ENCODE measurements at places on chromosomes 1 and 21.
A peak's percentile ranks its signal among the peaks of the same experiment; 100 is the strongest.

- ATAC-seq = no peak
Observed at GRCh38 chr1:5974631-5975030, 17.6 kb downstream of the NPHP4 start.

DNA sequence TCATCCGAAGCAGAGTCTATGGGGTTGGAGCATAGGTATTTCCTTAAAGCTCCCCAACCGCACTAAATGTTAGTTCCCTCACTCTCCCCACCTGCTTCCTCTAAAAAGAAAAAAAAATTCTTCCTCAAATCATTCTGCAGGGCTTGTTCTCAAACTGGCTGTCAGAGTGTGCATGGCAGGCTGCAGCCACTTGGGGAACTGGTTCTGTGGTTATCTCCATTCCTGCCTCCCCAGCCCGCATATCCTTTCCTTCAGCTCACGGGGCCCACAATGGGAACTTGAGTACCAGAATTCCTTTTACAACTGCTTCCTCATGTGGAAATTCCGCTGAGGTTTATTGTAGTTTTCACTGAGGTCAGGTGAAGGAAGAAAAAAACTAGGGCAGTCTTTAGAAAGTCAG lies 159.2 kb downstream of the PIGK start:
- no peak for ATAC-seq

DNA sequence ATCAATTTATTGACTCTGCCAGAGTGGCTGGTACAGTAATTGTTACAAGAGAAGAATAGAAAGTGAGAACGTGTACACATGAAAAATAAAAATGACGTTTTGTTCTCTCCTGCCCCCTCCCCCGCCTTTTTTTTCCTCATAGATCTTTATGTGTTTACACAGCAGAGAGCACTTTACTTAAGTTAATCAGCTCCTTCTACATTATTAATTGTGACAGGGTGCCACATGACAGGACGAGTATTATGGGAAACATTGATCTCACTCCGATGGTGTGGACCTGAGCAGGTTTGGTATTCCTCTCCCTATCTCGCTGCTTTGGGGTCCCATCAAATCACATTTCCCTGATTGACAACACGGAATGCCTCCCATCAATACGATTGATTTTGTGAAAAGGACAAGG lies 285.7 kb downstream of the TM2D1 start:
- ATAC-seq = no peak

GRCh38 chr1:8937701-8938100 lies 8.0 kb upstream of the CA6 start:
- no peak for ATAC-seq

- ATAC-seq = no peak
Observed at GRCh38 chr1:54355931-54356679, 50.1 kb downstream of the SSBP3 start.

DNA sequence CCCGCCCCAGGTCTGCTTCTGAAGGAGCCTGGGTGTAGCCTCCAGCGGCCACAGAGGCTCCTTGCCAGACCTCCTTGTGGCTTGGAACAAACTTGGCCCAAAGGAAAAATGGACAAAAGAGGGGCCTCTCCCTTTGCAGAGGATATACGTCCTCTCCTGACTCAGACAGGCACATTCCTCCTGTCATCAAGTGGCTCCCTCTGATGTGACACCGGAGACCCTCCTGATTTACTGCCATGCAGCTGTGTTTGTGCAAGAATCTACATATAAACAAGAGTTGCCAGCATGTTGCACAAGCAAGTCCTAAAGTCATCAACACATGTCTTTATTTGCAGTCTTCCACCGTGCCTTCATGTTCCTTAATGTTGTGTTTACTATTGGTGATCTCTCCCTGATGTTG lies 54.1 kb upstream of the F3 start:
- ATAC-seq = no peak

DNA sequence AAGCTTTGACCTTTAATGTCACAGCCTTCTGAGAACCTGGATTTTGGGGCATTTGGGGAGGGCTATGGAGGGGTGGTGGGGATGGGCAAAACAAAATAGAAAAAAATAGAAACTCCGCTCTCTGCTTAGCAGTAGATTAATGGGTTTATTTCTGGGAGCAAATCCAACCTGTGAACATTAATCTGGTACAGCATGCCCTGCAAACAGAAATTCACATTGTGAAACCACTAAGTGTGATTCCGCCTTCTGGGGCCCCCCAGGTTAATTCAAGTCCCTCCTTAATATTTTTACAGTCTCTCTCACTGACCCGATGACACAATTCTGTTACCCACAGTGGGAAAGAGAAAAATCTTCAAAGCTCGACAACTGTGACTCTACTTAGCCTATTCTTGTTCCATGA lies 76.4 kb downstream of the TIAM1 start:
- no peak for ATAC-seq

DNA sequence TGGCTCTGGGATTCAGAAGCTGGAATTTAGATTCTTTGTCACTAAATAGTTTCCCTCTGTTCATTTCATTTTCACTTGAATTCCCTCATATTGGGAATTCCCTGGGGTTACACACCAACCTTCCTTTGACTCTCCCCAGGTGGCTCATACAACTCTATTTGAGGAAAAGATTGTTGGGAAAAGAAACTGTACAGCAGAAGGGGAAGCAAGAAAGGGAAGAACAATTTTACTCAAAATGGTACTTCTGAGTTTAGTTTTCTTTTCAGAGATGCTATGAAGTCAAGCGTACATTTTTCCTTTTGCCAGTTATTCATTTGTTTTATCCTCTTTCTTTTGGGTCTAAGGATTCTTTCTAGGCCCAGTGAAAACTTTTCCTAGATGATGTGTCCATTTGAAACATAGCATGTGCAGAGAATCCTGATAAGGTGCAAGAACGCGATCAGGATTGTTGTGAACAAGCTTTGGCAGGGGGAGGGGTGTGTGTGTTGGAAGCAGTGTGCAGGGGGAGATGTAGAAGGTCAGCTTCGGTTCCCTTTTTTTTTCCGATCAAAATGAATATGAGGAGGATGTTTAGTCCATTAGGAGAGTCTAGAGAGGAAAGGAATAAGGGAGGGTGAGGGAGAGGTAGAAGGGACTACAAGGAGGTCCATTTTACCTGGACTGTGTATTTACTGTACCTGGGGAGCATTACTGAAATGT lies 26.8 kb upstream of the CD1D start:
- no peak for ATAC-seq

DNA sequence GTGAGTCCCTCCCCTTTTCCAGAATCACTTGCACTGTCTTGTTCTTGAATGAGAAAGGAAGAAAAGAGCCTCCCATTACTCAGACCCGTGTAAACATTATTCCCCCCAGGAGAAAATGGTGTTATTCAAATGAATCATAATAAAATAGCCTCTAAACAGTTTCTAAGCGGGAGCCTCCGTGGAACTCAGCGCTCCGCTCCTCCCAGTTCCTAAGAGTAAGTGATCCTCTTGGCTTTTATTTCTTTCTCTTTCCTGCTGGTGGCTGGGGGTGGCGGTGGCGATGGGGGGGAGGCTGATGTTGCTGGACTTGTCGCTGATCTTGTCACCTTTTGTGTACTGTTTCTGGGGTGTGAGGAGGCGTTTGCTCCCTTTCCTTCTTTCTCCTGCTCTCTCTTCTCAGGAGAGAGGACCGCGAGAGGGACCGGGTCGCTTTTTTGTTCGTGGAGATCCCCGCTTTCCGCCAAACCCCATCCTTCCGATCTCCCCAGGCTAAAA lies 781 bp downstream of the PROX1 start:
- peak; percentile 48 for ATAC-seq

DNA sequence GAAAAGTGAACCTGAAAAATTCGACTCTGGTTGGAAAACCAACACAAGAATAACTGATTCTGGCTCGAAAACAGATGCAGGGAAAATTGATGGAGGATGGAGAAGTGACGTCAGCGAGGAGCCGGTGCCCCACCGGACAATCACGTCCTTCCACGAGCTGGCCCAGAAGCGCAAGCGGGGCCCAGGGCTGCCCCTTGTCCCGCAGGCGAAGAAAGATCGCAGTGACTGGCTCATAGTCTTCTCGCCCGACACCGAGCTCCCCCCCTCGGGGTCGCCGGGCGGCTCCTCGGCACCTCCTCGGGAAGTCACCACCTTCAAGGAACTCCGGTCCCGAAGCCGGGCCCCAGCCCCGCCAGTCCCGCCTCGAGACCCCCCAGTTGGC lies 1.9 kb downstream of the RUSC1 start:
- ATAC-seq = no peak
